HT1080 (cell line): ENCODE measurements at places on chromosomes 6 and 20.

DNA sequence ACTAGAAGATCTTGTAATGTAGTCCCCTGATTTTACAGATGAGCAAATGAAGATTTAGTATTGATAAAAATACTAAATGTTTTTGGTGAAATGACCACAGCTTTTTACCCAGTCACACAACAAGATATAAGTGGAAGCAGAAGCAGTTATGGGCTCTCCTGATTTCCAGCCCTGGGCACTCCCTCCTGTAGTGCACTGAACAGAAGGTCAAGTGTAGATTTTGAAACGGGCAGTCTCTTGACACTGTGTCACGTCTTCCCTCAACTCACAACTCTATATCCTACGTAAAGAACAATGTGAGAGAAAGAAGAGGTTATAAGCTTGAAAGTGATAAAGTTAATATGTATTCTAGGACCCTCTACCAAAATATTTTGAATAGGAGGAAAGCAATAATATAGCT is 23.3 kb downstream of the TMEM200A start:
- DNase-seq = no peak

DNA sequence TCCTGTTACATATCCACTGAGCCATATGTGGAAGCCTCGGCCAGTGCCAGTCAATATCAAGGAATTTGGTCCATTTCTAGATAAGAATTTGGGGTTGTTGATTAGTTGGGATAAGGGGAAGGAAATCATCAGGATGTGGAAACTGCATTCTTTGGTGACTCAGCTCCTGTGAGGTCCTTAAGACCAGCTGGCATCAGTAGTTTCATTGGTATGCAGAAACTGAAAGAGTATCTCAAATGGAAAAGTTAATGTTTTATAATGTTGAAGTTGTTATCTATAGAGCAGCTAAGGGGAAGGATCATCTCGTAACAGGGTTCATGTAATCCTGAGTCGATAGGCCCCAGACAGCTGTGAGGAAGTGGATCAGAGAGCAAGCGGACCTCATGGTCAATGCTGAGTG is 87.9 kb upstream of the PRND start:
- peak; percentile 92 for DNase-seq

DNA sequence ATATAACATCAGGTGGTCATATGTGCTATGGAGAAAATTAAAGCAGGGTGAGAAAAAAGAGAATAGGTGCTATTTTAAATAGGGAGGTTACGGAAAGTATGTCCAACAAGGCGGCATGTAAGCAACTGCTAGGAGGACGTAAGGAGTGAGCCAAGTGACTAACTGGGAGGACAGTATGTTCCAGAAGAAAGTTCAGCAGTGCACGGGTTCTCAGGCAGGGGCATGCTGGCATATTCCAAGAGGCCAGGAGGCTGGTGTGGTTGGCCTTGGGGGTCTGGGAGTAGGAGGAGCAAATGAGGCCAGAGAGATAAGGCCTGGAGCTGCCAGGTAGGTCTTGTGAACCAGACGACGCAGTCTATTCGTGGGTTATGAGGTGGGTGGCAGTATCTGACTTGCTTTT is 112.4 kb downstream of the ARMC2 start:
- DNase-seq = no peak

- peak; percentile 100 for DNase-seq
Measured at GRCh38 chr6:52352239-52353018, 9.5 kb upstream of the PAQR8 start.

DNA sequence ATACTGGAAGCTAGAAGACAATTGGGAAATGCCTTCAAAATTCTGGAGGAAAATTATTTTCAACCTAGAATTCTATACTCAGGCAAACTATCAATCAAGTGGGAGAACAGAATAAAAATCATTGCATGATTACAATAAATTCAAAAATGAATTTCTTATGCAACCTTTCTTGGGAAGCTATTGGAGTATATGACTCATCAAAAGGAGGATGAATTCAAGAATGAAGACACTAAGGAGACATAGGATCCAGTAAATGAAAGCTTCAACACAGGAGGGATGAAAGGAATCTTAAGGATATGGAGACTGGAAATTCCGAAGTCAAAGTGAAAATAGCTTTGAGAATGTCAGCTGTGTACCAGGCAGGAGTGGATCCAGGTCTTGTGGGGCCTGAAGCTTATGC is 12.6 kb upstream of the UBR2 start:
- no peak for DNase-seq

GRCh38 chr6:133889557-133890403 is 867 bp downstream of the TCF21 start:
- no peak for DNase-seq

DNA sequence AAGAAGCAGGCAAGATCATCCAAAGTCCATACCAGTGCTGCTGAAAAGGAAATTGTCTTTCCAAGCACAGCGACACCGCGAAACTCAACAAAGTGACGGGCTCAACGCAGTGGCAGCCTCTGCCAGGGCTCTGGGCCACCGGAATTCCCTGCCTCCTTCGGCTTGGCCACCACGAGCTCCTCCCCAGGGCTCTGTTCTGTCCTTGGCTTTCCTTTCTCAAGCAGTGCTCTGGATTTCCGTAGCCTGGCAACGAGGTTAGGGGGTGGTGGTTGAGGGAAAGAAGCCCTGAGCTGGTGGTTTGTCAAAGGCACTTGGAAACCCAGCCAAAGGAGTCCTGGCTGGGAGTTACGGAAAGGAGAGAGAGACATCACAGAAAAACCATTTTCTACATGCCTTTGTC is 31.2 kb downstream of the PRR18 start:
- peak; percentile 10 for DNase-seq
